Suprapubic skin (tissue), 4 donors: ENCODE measurements at places on chromosomes 2 and 18. TPM values are rescaled to one million over a fixed set of nuclear protein-coding genes. Genes with fewer than 3 reads are reported as not detected.

DNA sequence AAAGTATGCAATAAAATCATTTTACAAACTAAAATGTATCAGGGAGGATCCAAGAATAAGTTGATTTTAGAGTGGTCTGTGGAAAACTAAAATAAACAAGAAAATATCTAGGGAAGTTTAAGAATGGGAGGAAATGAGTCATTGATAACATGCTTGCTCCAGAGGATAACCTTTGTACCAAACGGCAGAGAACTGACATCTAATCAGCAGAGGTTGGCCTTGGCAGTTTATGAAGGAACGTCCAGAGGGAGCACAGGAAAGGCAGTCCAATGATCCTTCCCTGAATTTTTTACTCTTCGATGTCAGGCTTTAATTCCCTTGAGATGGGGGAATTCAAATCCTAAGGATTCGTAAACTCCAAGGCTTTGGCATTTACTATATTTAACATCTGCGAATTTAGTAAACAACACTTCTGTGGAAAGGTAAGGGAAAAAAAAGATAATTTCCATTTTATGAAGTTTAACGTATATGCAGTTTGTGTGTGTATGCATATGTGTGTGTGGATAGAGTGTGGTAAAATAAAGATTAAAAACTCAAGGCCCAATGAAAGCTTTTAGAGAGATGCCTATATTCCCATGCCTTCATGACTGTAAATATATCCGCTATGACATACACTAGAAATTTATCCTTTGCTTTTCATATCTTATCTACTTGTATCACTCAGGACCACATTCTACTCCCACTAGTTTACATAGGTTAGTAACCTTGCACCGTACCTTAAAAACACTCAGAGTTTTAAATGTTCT lies 8.7 kb upstream of the INPP1 start:
- no peaks in the 10 kb centered on the region for H3K27me3 ChIP-seq
- no peak overlapping the region for H3K4me3 ChIP-seq
- no peak for DNase-seq
- H3K4me1 ChIP-seq = peaks cover 12% of the 10 kb centered on the region

The ASB18 gene
- total RNA-seq = not detected

- peaks cover 18% of the 10 kb centered on the region for H3K4me1 ChIP-seq
- no peaks in the 10 kb centered on the region for H3K36me3 ChIP-seq
- DNase-seq = peak; percentile 76
- peak within 1 kb of the TSS; percentile 75 for H3K4me3 ChIP-seq
- no peaks in the 10 kb centered on the region for H3K27me3 ChIP-seq
These were observed at the start of gene MOCOS for GRCh38 chr18:36187193-36187825. Gene MOCOS (plus strand): TSS chr18:36187497. CDS start chr18:36187540, 43 bp downstream.

- no peak overlapping the region for H3K27ac ChIP-seq
- H3K27me3 ChIP-seq = no peaks in the 10 kb centered on the region
- no peak for DNase-seq
- H3K36me3 ChIP-seq = no peaks in the 10 kb centered on the region
These were observed 84.9 kb downstream of the CMPK2 start for GRCh38 chr2:6780765-6781274.

DNA sequence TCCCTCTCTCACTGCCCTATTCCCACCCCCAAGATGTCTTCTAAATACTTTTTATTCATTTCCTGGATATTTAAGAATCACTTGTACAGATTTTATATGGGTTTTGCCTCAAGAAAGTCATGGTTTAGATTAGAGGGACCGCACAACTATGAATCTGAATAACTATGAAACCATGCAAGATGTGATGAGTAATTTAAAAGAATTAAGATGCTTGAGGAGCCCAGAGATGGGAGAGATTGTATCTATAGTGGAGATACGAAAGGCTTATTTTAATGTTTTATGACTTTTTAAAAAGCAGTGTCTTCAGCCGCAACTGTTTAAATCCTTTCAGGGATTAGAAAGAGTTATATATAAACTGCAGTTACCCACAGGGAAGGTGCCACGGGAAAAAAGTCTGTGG lies 324.1 kb downstream of the LPIN1 start:
- H3K36me3 ChIP-seq = no peaks in the 10 kb centered on the region
- no peak for DNase-seq
- no peaks in the 10 kb centered on the region for H3K27me3 ChIP-seq
- H3K27ac ChIP-seq = no peak overlapping the region
- no peaks in the 10 kb centered on the region for H3K4me1 ChIP-seq
- no peak overlapping the region for H3K4me3 ChIP-seq

The PLCD4 gene
- 2.5 TPM for total RNA-seq

The EIF2B4 gene
- 34.3 TPM for total RNA-seq

The CSRNP3 gene
- total RNA-seq = 6.5 TPM

- H3K4me1 ChIP-seq = no peaks in the 10 kb centered on the region
- DNase-seq = no peak
- no peaks in the 10 kb centered on the region for H3K27me3 ChIP-seq
These were observed 52.0 kb upstream of the TNP1 start for GRCh38 chr2:216911886-216912285.

GRCh38 chr18:834082-834720 lies 22.2 kb upstream of the YES1 start:
- no peaks in the 10 kb centered on the region for H3K36me3 ChIP-seq
- H3K27me3 ChIP-seq = no peaks in the 10 kb centered on the region
- DNase-seq = no peak
- H3K4me1 ChIP-seq = peaks cover 14% of the 10 kb centered on the region
- no peak overlapping the region for H3K4me3 ChIP-seq
- H3K27ac ChIP-seq = no peak overlapping the region

GRCh38 chr18:13290856-13291271 lies 72.3 kb downstream of the LDLRAD4 start:
- H3K27ac ChIP-seq = no peak overlapping the region
- H3K36me3 ChIP-seq = no peaks in the 10 kb centered on the region
- no peak overlapping the region for H3K4me3 ChIP-seq

GRCh38 chr2:98896944-98897343 lies 39.1 kb downstream of the CRACDL start:
- no peak overlapping the region for H3K4me3 ChIP-seq
- H3K4me1 ChIP-seq = no peaks in the 10 kb centered on the region
- DNase-seq = no peak
- no peak overlapping the region for H3K27ac ChIP-seq

The SMPD4 gene
- 69.2 TPM for total RNA-seq

The VRK2 gene
- 18.3 TPM for total RNA-seq

DNA sequence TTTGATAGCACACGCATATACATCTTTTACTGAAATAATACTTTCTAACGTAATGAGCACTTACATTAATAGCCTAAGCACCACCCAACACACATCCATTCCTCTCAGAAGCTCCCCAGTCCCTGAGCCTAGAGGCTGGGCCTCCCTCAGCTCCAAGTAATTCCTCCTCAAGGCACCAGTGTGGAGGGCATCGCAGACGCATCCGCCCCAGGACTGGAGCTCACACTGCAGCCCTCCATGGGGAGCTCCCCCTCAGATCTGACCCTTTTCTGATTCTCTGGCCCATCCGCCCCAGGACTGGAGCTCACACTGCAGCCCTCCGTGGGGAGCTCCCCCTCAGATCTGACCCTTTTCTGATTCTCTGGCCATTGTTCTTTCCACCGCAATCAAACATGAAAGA lies 60.4 kb upstream of the SNTG2 start:
- no peak for DNase-seq
- H3K27me3 ChIP-seq = peaks cover 19% of the 10 kb centered on the region
- no peaks in the 10 kb centered on the region for H3K4me1 ChIP-seq
- H3K4me3 ChIP-seq = no peak overlapping the region
- H3K27ac ChIP-seq = no peak overlapping the region
- no peaks in the 10 kb centered on the region for H3K36me3 ChIP-seq
